ENCODE measurements at places on chromosomes 6 and 20.

DNA sequence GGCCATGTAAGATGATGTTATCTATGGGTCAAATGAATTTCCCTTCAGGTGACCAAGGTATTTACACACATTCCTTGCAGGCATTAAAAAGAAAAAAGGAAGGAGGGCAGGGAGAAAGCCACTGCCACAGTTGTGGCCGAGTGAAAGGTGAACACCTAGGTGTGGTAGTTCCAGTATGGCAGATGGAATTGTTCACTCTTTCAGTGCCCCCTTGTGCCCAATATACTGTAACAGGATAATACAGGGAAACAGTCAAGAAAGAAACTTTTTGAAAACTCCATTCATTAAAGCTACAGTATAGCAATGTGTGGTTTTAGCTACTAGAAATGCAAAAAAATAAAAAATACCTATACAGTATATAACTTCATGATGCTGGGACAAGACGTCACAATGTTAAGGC, 52.1 kb downstream of the BMP2 start:
- DNase-seq, result no peak

GRCh38 chr6:155291291-155291690, 23.0 kb downstream of the TFB1M start:
- no peak for DNase-seq

DNA sequence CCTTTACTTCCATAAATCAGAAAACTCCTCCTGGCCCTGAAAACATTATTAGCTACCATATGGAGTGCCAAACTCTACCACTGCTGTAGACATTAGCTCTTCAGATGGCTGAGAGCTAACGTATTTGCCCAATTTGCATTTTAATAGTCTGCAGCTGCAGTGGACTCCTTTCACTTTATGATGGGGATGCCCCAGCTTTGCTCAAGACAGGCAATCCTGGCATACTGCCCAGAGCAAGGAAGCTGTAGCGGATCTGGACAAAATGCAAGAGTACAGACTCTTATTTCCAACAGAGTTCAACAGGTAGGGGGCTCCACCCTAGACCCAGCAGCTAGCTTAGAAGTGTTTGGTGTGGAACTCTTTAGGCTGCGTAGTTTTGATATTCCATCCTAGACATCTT, 246.7 kb downstream of the FOXC1 start:
- no peak for DNase-seq

DNA sequence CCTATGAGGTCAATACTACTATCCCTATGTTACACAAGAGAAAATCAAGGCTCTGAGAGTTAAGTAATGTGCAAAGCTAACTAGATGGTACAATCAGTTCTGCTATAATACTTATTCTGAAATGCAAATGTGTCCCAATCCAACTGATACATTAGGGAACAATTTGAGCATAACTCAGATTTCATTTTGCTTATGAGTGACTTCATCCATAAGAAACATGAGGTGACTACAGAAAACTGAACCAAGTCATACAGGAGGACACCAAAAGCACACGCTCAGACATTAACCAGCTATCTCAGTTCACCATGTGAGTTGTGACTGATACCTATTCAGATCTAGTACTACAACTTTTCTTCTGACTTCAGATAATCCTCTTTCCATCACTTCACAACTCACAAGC, 179.9 kb upstream of the RUNX2 start:
- DNase-seq, result no peak

DNA sequence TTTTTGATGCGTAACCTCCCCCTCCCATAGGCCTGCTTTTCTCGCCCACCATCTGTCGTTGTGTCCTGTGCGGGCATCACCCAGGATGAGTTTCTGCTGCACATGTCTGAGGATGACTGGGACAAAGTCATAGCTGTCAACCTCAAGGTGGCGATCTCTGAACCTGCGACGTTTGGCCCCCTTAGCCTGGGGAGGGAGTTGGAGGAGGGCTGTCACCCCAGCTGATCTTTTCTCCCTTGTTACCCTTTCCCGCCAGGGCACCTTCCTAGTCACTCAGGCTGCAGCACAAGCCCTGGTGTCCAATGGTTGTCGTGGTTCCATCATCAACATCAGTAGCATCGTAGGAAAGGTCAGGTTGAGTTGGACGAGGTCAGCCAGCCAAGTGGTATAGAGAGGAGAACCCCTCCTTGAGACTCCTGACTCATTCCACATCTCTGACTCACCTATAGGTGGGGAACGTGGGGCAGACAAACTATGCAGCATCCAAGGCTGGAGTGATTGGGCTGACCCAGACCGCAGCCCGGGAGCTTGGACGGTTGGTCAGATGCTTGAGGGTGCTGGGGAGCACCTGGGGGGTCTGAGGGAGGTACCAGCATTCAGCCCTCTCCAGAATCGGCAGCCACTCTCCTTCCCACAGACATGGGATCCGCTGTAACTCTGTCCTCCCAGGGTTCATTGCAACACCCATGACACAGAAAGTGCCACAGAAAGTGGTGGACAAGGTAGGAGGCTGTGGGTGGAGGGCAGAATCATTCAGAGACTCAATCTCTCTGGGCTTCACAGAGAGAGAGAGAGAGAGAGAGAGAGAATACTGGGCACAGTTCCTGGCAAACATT, 954 bp downstream of the HSD17B8 start:
- no peak for DNase-seq

DNA sequence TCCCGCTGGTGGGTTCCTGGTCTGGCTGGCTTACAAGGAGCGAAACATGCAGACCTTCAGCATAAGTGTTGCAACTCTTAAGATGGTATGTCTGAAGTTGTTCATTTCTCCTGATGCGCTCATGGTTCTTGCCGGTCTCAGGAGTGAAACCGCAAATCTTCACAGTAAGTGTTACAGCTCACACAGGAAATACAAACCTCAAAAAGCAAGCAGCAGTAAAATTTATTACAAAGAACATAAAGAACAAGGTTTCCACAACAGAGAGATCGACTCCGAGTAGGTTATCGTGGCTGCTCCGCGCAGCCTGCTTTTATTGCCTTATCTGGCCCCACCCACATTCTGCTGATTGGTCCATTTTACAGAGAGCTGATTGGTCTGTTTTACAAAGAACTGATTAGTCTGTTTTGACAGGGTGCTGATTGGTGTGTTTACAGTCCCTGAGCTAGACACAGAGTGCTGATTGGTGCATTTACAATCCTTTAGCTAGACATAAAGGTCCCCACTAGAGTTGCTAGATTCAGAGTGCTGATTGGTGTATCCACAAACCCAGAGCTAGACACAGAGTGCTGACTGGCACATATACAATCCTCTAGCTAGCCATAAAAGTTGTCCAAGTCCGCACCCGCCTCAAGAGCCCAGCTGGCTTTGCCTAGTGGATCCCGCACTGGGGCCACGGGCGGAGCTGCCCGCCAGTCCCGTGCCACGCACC, 39.2 kb downstream of the TRIM27 start:
- DNase-seq, result no peak

DNA sequence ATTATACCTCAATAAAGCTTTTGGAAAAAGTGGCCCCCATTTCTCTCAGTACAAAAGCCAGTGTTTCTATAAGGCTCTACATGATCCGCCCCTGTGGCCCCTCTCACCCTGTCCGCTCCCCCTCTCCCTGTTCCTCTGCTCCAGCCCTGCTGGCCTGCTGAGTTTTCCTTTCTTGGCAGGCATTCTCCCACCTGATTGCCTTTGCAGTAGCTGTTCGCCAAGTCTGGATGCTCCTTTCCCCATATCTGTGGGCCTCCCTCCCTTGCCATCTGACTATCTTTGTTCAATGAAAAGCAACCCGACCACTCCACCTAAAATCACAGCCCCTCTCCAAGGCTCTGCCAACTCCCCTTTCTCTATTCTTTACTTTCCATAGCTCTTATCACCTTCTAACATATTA, 33.2 kb downstream of the CDH22 start:
- DNase-seq, result no peak

DNA sequence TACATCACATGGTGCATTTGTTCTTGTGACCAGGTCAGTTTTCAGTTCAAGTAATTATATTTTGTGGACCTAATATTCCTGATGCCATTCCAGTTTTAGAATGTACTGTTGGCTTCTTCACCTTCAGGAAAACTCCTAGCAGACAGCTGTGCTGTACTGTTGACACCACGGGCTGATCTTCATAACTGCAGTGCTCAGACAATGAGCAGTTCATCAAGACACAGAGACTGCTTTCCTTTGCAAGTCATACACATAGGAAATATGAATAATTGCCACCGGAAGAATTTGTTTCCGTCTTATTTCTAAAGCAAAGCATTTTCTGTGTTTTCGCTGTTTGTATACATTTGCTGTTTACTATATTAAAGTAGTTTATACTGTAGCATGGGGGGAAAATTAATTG, 89.8 kb downstream of the C6orf118 start:
- DNase-seq, result no peak

DNA sequence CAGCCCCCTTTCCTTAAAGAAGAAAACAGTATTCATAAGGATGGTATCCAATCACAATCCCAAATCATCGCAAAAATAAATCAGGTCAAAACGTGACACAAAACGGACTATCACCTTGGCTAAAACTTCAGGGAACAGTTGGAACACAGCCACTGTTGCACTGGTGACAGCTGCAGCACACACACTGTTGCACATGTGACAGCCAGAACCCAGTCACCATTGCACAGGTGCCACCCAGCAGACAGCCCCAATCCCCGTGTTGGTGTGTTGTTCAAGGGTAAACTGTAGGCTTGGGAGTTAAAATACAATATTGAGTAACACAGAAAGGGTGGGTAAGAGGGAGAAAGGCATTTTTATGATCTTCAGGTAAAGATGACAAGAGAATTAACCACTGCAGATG, 15.8 kb downstream of the PSMB1 start:
- DNase-seq, result no peak

DNA sequence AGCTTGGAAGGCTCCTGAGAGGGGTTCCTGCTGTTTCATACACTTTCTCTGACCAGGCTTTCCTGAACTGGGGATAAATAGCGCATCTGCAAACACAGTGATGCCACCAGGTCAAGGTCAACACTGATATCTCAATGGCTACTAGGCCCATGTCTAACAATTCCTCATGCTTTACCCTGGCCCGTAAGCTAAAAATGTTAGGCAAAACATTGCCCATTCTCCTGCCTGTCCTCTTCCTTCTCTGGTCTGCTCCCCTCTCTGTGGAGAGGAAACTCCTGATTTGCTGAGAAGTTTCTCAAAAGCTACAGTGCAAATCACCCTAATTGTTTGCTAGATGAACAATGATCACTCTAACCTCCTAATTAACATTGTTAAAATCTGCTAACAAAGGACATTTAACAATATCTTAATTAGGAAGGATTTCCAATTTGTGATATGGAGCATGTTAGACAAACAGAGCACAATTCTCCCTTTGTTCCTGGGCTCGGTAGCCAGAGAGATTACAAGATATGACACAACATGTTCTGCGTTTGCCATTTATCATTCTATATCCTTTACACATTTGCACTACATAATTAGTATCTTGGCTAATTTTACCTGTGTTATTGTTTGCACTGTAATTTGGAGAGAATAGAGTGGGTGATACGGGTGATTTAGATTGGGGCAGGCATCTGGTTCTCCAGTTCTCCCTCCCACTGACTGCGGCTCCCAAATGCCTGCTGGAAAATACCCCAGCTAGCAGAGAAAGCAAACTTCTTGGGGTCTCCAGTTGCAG, 266.8 kb downstream of the CD83 start:
- no peak for DNase-seq

GRCh38 chr6:42269553-42269952, 51.9 kb upstream of the MRPS10 start:
- no peak for DNase-seq

DNA sequence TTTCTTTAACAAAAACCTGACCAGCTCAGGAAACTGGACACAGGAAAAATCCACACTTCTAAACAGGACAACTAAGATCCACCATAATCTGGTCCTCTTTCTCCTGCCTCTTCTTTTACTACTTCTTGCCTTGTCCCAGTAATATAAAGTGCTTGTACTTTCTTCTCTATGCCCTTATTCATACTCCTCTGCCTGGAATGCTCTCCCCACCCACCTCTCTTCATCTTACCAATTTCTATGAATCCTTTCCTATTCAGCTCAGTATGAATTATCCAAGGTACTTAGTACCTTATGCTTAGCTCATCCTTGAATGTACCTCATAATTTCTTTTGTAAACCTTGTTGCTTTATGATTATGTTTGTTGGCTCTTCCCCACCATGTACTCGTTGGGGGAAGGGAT, 159.4 kb downstream of the CDK19 start:
- no peak for DNase-seq

GRCh38 chr6:144870782-144871181, 585.6 kb downstream of the UTRN start:
- DNase-seq, result no peak

- DNase-seq, result no peak
Observed at GRCh38 chr6:43695967-43696291, 8.3 kb upstream of the MRPS18A start.

DNA sequence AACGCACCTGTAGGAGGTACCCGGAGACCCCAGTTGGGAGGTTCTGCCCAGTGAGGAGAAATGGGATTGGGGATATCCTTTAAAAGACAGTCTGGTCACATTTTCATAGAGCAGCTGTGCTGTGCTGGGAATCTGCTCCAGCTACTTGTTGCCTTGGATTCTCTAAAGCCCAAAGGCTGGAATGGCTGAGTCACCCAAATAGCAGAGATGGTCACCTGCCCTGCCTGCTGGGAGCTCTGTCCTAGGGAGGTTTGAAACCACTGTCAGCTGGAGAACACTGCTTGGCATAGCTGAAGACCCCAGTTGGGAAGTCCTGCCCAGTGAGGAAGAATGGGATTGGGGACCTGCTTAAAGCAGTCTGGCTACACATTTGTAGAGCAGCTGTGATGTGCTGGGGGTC, 34.8 kb upstream of the TFB1M start:
- DNase-seq, result no peak

DNA sequence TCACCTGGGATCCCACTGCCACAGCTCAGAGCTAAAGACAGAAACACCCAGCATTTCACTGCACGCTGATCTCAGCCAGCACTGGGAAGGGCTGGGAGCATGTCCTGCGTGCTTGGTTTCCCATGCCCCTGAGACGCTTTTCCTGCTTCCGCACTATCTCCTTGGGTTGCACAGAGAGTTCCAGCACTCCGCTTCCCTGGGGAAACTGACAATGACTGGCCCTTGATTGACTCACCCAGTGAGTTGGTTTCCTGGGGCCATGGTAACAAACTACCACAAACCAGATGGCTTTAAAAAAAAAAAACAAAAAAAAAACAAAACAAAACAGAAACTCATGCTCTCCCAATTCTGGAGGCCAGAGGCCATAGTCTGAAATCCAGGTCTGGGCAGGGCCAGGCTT, 14.8 kb upstream of the MAS1L start:
- no peak for DNase-seq

DNA sequence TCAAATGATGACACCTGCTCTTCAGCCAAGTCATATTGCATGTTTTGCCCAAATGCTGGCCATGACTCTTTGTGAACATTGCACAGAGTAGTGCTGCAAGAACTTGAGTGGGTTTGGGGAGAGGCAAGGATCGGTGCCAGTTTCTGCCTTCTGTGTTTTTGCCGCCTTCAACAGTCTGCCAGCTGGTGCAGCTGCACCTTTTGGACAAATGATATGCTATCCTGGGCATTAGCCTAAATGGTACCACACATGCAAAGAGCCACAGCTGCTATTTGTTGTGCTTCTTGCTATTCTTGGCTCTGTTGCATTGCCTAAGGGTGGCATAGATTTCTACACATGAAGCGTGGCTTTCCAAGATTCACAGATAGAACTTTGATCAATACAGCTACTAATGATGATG, 189.0 kb upstream of the CCN2 start:
- DNase-seq, result peak; percentile 66
